Melanocyte of skin (primary cell): ENCODE measurements at places on chromosomes 7 and 10. TPM values are rescaled to one million over a fixed set of nuclear protein-coding genes. Genes with fewer than 3 reads are reported as not detected.

ZNF239 gene
- 1.7 and 1.8 TPM in 2 replicates for total RNA-seq

ZNF467 gene
- under 0.01 TPM in 2 replicates for total RNA-seq

ETV1 gene
- 12.4 and 29.1 TPM in 2 replicates for total RNA-seq

NAT16 gene
- total RNA-seq = 0.36 TPM in 1 of 2 replicates, not detected in the other

AZGP1 gene
- total RNA-seq = 0.34 and 4.0 TPM in 2 replicates

RP9 gene
- 10.7 and 13.0 TPM in 2 replicates for total RNA-seq

HOXA10 gene
- total RNA-seq = under 0.01 TPM in 1 of 2 replicates, not detected in the other

FGL2 gene
- total RNA-seq = not detected in 2 replicates

ASB10 gene
- not detected in 2 replicates for total RNA-seq

GHRHR gene
- not detected in 2 replicates for total RNA-seq
